Central memory CD8-positive, alpha-beta T cell (primary cell): ENCODE measurements at places on chromosomes 7 and 10.

GRCh38 chr7:123661765-123662164 lies 6.1 kb downstream of the LMOD2 start:
- H3K27ac ChIP-seq = no peak overlapping the region
- H3K36me3 ChIP-seq = peaks cover 2% of the 10 kb centered on the region
- H3K4me3 ChIP-seq = no peak overlapping the region
- DNase-seq = no peak
- peaks cover 60% of the 10 kb centered on the region for H3K27me3 ChIP-seq

DNA sequence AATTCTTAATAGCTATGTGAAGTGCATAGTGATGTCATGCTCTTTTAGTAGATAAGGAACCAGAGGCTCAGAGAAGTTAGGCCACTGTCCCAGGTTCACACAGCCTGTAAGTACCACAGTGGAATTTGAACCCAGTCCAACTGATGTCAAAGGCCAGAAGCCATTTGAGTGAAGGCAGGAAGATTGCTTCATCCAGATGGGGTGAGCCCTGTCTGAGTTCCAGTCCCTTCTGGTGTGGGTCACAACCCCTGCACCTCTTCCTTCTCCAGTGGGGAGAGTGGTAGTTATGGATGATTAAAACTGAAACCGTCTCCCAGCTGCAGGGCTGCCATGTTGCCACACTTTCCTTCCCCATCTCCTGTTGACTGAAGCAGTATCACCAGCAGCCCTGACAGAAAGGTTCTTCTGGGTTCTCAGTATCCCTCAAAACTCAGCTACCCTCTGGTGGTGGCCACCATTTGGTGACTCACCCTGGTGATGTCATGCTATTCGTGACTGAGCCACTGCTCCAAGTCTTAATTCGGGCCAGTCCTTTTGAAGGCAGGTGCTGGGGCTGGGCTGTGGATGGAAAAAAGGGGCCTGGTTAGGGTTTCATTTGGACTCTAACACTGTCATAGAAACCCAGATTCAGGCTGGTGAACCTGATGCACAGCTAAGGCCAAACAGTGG lies 1.5 kb upstream of the C10orf95 start:
- no peak overlapping the region for H3K27ac ChIP-seq
- DNase-seq = no peak
- H3K4me1 ChIP-seq = peaks cover 20% of the 10 kb centered on the region
- peak overlapping the region; percentile 90 for H3K4me3 ChIP-seq

DNA sequence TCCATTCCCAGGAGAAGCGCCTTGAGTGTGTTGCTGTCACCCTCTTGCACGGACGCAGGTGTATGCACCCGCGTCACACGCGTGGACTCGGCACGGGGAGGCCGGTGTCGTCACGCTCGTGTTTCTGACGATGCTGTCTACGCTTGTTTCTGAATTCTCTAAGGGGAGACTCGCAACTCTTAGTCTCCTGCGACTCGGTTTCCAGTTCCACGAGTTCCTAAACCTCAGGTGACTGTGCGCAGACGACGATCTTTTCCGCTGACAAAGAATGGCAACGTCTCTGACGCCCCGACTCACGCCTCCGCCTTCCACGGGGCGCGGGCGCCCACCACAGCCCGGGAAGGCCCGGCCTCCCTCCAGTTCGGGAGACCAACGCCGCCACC lies 579 bp downstream of the IDI1 start:
- no peaks in the 10 kb centered on the region for H3K27me3 ChIP-seq
- H3K4me3 ChIP-seq = peak overlapping the region; percentile 92
- H3K36me3 ChIP-seq = peaks cover 58% of the 10 kb centered on the region
- H3K27ac ChIP-seq = peak overlapping the region; percentile 98

GRCh38 chr7:28182071-28182471 lies 1.5 kb upstream of the JAZF1 start:
- no peaks in the 10 kb centered on the region for H3K27me3 ChIP-seq
- H3K36me3 ChIP-seq = peaks cover 11% of the 10 kb centered on the region
- H3K4me3 ChIP-seq = peak overlapping the region; percentile 88
- no peak for DNase-seq
- peaks cover 27% of the 10 kb centered on the region for H3K4me1 ChIP-seq
- H3K27ac ChIP-seq = peak overlapping the region; percentile 59

- DNase-seq = peak; percentile 5
- no peaks in the 10 kb centered on the region for H3K36me3 ChIP-seq
- peaks cover 51% of the 10 kb centered on the region for H3K27me3 ChIP-seq
- H3K27ac ChIP-seq = no peak overlapping the region
Observed at GRCh38 chr10:48598936-48599829, 5.7 kb downstream of the ARHGAP22 start.

DNA sequence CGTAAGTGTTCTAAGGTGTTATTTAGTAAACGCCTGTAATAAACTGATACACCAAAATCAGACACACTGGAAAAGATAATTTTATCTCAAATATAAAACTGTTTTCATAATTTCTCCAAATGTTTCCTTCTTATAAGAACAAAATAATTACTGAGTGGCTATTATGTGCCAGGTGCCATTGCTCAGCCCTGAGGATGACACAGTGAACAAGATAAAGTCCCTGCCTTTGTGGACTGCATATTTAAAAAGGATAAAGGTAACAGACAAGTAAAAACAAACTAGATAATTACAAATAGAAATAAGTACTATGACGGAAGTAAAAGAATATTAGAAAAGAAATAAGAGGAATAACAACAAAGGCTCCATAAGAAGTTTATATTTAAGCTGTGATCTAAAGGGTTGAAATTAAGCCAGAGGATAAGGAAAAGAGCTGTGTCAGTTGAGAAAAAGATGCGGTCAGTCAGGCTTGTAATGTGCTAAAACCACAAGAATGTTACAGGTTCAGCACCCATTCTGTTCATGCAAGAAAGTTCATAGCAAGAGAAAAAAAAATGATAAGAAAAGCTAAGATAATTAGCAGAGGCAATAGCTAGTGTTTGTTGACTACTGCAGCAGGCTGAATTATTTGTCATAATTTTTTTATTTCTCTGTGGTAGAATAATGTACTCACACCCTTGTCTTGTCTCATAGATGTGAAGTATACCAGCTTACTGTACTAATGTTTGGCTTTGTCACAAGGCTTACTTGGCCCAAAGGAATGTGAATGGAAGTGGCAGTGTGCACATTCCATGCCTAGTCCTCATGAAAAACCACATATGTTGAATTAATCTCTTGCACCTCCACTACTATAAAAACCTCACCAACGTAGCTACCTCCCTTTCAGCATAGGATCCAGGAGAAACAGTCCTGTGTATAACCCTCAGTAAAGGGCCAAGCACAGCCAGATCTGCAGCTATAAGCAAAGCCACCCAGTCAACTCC lies 75.1 kb downstream of the CRPPA start:
- H3K4me3 ChIP-seq = peak overlapping the region; percentile 33
- DNase-seq = no peak
- H3K27ac ChIP-seq = peak overlapping the region; percentile 29
- H3K36me3 ChIP-seq = peaks cover 3% of the 10 kb centered on the region
- peaks cover 24% of the 10 kb centered on the region for H3K4me1 ChIP-seq
